ENCODE measurements at places on chromosomes 13 and 19.
A peak's percentile ranks its signal among the peaks of the same experiment; 100 is the strongest.

DNA sequence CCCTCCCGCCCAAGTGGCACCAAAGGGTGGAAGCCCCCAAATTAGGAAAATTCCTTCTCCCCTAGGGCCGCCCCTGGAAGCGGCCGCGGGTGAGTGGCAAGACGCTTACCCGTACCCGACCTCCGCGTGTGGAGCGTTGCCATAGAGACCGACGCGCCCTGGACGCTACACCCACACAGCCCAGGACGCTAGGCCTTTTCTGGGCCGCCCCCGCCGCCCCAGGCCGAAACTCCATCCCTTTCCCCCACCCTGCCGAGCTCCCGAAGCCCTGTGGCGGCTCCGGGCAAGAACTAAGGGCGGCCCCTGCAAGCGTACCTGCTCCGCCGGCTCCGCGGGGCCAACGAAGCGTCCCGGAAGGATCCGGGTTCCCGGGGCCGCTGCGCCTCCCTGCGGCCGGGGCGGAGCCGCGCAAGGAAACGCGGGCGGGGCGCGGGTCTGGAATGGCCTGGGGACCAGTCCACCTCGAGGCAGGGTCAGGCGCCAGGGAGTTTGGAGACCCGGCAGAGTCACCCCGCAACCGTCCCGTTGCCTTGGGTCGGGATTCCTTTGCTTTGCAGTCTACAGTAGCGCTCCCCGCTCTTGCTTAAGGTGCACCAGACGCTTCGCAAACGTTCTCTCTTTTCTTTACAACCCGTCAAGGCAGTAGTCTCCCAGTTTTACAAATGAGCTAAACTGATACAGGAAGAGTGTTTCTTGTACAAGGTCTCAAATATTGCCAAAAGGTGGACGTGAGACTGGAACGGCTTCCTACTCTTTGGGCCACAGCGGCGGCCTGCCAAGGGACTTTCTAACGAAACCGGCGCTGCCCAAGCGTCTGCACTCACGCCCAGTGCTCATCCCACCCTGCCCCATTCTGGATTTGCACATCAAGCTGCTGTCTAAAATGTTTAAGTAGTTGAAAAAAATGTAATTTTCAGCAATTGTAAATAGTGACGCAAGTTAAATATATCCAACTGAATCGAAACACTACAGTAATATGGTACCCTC is at the start of gene NEK5:
Gene NEK5 (minus strand): TSS at position 360 of the 987 bp plus-strand sequence. CDS start 1,591 bp downstream, outside the sequence.
- peak; percentile 64 for DNase-seq

DNA sequence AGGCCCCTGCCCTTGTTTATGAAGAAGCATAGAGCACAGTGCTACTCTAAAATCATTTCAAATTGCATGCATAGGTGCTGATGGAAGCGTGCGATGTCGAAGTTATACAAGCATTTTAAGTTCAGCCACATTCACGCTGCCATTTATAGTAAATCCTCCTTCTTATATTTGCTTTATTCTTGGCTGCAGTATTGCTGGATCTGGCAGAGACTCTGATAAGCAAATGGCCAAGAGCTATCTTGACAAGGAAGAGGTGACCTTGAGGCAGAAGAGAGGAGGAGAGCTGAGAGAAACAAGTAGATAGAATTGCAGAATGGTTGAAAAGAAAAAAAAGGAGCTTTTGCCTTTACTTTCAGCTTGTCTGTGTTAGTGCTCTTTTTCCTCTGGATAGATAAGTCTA is 18.9 kb upstream of the MYO16 start:
- no peak for DNase-seq

GRCh38 chr19:52142001-52142595 is 2.4 kb upstream of the ZNF616 start:
- no peak for DNase-seq

- peak; percentile 95 for DNase-seq
These were observed at the start of gene ZNF677 for GRCh38 chr19:53254411-53255341. Gene ZNF677 (minus strand): TSS chr19:53254873. CDS start chr19:53251550, 3,323 bp downstream.

- DNase-seq = peak; percentile 59
These were observed 46.6 kb upstream of the SLC15A1 start for GRCh38 chr13:98798849-98799645.

DNA sequence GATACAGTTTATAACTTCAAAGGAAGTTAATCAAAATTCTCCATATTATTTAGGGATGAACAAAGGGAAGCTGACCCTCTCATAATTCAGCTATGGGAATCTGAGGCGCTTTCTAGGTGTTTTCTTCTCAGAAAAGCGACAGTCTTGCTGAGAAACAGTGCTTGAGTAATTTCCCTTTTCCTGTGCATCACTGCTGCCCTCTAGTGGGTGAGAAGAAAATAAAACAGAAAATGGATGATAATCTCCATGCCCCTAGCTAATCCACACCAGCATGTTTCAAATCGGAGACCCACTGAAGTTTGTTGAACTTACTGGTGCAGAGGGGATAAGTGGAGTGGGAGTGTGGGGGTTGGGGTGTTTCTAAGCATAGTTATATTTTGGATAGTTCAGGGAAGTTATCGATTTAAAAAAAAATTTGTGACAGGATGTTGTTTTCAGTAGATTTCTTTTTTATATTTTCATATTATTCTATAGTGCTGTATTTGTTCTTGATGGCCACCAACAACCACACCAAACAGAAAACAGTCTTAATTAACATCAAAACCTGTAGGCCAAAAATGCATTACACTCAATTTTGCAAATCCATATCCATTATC is 21.4 kb downstream of the LCP1 start:
- no peak for DNase-seq

DNA sequence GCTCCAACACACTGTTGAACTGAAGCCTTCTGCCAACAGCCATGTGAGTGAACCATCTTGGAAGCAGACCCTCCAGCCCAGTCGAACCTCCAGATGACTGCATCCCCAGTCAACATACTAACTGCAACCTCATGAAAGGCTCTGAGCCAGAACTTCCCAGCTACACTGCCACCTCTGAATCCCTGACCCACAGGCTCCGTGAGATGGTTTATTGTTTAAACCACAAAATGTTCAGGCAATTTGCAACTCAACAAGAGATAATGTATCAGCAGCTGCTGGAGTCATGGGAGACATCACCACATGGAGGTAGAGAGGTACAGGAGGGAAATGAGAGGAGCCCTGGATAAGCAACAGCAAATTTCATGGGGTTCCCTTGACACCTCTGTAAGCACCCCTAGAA is 266.4 kb upstream of the NBEA start:
- DNase-seq = no peak

DNA sequence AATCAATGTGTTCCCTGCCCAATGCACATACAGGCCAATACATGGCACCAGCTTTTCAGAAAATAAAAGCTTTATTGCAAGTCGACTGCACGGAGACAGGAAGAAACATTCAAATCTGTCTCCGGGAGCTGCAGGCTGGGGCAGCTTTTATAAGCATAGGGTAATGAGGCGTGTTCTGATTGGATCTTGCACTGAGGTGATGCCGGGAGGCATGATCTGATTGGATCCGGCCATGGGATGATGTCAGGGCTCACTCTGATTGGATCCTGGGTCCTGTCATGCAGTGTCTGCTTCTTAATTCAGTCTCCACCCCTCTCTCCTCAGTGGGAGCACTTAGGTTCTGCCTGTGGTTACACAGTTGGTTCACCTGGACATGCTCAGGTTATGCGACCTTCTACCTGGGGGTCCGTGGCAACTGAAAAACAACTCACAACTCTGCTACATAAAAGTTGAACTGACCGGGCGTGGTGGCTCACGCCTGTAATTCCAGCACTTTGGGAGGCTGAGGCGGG is 11.8 kb upstream of the FBN3 start:
- DNase-seq = no peak

DNA sequence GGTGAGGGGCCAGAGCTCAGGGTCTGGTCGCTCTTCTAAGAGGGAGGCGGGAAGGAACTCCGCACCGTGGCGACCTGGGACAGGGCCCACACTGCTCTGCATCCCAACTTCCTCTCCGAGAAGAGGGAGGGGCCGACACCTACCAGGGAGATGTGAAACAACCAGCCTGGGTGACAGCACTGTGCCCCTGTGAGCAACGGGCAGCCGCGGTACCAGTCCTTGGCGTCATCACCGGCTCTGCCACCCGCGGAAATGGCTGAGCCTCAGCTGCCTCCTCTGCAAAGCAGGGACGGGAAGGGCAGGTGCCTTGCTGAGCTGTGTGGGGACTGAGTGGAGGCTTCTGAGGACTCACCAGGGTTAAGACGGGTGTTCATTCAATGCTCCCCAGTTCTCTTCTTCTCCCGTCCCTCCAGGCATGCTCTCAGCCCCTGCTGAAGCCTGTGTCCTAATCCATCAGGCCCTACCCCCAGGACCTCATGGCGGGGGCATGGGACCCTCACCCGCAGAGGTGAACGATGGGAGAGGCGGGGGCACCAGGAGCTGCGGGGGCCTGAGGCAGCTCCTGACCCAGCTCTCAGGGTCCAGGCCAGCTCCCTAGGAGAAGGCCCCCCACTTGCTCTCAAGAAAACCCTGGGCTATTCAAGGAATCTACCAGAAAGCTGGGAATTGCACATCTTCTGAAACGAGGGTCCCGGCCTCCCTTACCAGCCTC is 9.3 kb downstream of the ZNF787 start:
- peak; percentile 56 for DNase-seq

DNA sequence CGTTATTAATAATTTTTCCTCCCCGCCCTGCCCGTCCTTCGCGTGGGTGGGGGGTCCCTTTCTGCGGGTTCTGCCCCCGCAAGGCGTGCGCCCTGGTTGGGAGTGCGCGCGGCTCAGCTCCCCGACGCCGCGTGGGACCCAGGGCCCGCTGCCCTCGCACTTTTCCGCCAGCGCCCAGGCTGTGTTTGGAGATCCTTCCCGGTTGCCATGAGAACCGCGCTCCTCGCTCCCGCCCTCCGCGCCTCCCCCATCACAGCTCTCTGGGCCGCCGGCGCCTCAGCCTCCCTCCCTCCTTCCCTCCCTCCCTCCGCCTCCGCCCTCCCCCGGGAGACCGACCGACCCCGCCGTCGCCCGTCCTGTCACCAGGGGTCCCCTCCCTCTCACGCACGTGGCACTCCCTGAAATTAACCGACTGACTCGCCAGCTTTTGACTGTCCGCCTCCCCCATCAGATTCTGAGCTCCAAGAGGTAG is 2.4 kb upstream of the SSBP4 start:
- peak; percentile 97 for DNase-seq

DNA sequence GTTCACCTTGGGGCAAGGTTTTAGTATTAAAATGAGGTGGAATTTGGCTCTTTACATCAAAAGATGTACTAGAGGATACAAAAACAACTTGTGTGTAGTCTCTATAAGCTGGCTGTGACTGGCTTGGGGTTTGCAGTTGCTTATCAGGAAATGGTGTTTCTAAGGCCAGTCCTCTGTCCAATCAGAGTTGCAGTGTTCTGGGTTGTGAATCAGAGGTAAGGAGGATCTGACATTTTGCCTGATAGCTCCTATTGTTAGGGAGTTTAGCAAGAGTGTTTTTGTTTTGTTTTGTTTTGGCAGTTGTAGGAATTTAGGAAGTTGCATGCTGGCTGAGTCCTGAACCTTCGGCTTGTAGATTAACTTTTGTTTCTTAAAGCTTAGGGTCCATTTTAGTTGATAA is 20.1 kb upstream of the ESD start:
- no peak for DNase-seq

- no peak for DNase-seq
These were observed 5.3 kb downstream of the NCAN start for GRCh38 chr19:19217099-19217498.

DNA sequence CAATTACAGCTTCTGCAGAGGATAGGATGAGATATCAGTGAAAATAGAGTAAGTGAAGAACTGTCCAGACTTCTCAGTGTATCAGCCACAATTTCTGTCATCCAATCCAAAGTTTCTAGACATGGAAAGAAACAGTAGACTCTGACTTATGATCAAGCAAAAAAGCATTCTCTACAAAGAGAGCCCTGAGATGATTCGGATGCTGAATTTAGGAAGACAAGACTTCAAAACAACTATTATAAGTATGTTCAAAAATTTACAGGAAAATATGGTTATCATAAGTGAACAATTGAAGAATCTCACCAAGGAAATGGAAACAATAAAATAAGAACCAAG is 238.2 kb upstream of the IRS2 start:
- DNase-seq = no peak

DNA sequence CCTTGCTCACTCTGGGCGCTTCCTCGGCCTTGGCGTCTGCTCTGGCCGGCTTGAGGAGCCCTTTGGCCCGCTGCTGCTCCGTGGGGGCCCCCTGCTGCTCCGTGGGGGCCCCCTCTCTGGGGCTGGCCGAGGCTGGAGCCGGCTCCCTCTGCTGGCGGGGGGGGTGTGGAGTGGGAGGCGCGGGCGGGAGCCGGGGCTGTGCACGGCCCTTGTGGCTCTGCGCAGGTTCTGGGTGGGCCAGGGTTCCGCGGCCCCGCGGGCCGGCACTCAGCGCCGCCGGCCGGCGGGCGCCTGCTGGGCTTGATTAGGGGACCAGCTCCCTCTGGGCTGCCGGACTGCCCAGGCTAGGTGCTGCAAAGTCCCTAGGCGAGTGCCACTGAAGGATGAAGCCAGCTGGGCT is 436.2 kb downstream of the SLITRK6 start:
- DNase-seq = no peak

DNA sequence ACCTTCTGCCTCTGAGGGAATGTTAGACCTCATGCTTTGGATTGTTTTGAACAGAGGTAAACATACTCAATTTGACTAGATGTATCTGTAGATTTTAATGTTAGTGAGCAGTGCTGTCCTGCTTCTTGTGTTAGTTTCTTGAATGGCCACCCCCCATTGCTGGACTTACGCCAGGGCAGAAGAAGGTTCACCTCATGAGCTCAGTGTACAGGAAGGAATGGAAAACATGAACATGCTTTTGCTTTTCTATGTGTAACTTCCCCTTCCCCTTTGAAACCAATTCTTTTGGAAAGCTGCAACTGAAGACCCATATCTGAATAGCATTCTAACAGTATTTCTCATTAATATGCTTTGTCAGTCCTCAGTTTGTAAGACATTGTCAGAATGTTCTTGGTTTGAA is 32.3 kb downstream of the WASF3 start:
- no peak for DNase-seq

- no peak for DNase-seq
These were observed 79.2 kb upstream of the SCEL start for GRCh38 chr13:77456271-77456670.

DNA sequence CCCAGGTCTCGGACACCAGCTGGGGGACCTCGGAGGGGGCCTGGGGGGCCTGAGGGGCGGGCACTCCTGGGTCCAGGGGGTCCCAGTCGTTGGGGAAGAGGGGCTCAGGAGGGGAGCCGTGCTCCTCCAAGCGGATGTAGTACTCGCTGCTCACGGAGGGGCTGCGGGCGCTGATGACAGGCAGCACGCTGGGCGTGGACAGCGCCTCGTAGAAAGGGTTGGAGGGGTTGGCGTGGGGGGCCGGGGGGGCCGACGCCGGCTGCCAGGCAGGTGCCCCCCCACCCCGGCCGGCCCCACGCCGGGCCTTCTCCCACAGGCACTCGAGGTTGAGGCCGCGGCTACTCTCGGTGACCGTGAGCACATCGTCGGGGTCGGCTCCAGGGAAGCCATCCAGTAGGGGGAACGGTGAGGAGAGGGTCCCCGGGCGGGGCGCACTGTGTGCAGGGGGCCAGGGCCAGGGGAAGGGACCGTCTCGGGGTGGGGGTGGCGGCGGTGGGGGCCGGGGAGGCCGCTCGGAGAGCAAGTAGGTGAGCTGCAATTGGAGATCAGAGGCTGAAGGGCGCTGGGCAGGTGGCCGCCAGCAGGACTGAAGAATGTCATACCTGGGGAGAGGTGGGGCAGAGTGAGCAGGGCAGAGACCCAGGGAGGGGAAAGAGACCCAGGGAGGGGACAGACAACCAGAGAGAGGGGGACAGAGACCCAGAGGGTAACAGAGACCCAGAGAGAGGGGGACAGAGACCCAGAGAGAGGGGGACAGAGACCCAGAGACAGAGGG is 12.1 kb downstream of the LMTK3 start:
- no peak for DNase-seq

- DNase-seq = peak; percentile 71
These were observed 73.4 kb upstream of the FLT1 start for GRCh38 chr13:28568286-28568685.

GRCh38 chr13:27975564-27976361 is 6.6 kb upstream of the CDX2 start:
- no peak for DNase-seq
